Fibroblast of mammary gland (primary cell): ENCODE measurements at places on chromosomes 5 and 9.

DNA sequence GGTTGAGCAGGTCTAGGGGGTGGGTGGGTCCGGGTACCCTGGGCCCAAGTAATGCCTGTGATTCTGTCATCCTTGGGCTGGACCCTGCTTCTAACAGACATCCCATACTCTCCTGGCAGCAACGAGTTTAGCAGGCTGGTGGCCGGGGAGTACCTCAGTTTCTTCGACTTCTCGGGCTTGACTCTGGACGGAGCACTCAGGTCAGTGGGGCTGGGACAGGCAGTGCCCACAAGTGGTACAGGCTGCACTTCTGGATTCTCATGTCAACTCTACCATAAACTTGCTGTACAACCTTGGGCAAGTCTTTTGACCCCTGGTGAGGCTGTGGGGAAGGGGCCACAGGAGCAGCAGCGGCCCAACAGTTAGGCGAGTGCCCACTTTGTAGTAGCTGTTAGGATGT is 21.8 kb downstream of the PSD2 start:
- no peak for DNase-seq

DNA sequence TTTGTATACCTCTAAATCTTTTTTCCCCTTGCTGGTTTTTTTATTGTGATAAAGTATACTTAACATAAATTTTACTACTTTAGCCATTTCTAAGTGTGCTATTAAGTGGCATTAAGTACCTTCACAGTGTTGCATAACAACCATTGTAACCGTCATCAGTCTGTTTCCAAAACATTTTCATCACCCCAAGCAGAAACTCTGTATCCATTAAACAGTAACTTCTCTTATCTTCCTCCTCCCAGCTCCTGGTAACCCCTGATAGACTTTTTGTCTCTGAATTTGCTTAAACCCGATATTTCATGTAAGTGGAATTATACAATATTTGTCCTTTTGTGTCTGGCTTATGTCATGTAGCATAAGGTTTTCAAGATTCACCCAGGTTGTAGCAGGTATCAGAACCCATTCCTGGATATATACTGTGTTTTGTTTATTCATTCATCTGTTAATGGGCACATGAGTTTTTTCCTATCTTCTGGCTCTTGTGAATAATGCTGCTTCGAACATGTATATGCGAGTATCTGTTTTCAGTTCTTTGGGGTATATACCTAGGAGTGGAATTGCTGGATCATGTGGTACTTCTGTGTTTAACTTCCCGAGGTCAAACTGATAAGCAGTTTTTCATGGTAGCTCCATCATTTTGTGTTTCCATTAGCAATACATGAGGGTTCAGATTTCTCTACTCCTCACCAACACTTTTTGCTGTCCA is 66.4 kb downstream of the EHMT1 start:
- peak; percentile 25 for DNase-seq

GRCh38 chr5:89377767-89378455 is 494.9 kb upstream of the MEF2C start:
- peak; percentile 23 for DNase-seq

DNA sequence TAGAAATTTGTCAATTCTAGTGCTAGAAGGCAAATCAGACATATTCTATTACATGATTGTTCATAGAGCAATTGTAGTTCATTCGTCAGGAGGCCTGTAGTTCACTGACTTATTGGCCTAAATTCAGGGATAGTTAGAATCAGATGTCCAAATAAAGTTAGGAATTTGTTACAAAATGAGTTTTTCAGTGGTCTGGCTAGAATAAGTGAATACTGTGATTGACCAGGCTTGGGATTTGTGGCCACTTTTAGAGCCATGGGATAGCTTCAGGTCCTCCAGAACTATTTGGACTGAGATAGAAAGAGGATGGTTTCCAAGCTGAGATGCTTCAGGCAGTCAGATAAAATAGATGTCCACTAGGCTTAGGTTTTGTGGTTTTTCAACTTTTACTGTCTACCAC is 199.1 kb upstream of the MPDZ start:
- no peak for DNase-seq

GRCh38 chr9:100739208-100739607 is 161.3 kb downstream of the CAVIN4 start:
- no peak for DNase-seq

DNA sequence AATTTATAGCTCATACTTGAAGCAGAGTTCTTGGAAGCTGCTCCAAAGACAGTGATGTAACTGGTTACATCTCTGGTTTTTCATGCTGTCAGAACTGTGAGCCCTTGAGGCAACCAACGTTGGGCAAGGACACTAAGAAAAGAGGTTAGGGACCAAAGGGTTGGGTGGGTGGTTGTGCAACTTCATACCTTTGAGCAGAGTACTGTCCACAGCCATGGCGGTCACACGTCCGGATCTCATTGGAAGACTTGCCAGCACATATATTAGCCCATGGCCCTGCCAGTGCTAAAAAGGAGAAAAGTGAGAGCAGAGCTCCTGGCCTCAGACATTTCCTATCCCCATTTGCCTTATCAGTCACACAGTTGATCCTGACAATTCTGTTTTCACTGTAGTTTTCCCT is 2.1 kb downstream of the LECT2 start:
- no peak for DNase-seq

DNA sequence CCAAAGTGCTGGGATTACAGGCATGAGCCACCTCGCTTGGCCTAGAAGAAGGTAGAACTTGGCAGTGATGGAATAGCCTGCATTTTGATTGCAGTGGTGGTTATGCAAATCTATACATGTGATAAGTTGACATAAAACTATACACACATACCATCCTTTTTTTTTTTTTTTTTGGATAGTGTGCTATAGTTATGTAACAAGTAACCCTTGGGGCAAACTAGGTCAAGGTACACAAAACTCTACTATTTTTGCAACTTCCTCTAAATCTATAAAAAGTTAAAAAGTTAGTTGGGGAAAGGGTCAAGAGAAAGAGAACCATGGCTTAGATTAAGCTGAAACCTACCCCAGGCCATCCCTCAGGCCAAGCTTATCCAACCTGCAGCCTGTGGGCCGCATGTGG is 11.1 kb downstream of the TRIM14 start:
- DNase-seq = no peak

DNA sequence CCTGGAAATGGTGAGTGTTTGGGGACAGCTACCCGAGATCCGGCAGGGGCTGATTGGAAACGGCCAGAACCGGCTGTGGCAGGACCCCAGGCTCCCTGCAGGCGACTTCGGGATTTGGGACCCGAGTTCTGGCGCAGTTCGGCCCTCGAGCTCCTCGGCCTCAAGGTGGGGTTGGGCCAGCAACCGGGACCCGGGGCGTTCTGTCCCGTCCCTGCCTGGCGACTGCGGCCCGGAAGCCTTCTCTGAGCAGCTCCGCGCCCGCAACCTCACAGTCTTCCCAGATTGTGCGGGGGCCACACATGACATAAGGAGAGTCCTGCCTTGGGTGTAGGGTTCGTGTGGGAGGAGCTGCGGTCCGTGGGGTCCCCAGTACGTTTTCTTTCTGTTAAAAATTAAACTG is 23.2 kb upstream of the NEURL1B start:
- DNase-seq = no peak

- DNase-seq = no peak
These were observed 783.3 kb upstream of the CDH9 start for GRCh38 chr5:27821681-27822080.

DNA sequence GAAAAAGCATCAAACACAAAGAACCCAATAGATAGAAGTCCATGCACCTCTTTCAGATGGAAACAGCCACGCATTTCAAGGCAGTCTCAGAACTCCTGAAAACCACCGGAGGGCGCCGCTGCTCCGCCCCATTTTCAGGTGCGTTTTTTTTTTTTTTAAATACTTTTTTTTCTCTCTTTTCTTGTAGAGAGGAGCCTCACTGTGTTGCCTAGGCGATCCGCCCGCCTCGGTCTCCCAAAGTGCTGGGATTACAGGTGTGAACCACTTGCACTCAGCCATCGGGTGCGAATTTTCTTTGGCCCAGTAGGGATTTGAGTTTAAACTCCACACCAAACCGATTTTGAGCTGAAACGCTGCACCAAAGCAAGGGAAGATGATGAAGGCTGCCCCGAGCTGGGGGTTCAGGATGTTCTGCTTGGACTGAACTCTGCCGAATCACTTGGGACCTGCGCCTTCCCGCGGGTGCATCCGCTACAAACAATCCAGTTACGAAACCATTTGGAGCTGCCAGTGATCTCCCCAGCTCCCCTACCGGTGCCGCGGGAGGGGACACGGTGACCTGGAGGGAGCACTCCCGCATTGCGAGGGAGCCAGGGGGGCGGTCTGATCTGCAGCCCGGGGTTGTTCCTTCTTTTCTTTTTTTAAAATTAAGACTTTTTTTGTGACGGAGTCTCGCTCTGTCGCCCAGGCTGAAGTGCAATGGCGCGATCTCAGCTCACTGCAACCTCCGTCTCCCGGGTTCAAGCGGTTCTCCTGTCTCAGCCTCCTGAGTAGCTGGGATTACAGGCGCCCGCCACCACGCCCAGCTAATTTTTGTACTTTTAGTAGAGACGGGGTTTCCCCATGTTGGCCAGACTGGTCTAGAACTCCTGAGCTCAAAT is 1.4 kb downstream of the PTGR1 start:
- DNase-seq = peak; percentile 65

- no peak for DNase-seq
These were observed 21.4 kb upstream of the ALDOB start for GRCh38 chr9:101457003-101457402.

- DNase-seq = no peak
These were observed 44.3 kb downstream of the TENT4A start for GRCh38 chr5:6757414-6757969.

DNA sequence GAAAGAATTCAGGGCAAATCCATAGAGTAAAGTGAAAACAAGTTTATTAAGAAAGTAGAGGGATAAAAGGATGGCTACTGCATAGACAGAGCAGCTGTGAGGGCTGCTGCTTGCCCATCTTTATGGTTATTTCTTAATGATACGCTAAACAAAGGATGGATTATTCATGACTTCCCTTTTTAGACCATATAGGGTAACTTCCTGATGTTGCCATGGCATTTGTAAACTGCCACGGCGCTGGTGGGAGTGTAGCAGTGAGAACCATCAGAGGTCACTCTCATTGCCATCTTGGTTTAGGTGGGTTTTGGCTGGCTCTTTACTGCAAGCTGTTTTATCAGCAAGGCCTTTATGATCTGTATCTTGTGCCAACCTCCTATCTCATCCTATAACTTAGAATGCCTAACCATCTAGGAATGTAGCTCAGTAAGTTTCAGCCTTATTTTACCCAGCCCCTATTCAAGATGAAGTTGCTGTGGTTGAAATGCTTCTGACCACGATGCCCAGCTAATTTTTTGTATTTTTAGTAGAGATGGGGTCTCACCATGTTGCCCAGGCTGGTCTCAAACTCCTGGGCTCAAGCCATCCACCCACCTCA is 42.1 kb downstream of the RFK start:
- DNase-seq = no peak

GRCh38 chr5:165029099-165029870 is 1523.9 kb downstream of the MAT2B start:
- peak; percentile 0 for DNase-seq

GRCh38 chr9:19184144-19184917 is 46.2 kb upstream of the DENND4C start:
- DNase-seq = peak; percentile 96

- DNase-seq = peak; percentile 98
These were observed 3.7 kb downstream of the GALNT12 start for GRCh38 chr9:98811051-98811650.

- peak; percentile 38 for DNase-seq
These were observed 188.8 kb downstream of the MTRR start for GRCh38 chr5:8057769-8058168.

- DNase-seq = peak; percentile 84
These were observed 37.0 kb downstream of the RNF130 start for GRCh38 chr5:180034564-180034963.

DNA sequence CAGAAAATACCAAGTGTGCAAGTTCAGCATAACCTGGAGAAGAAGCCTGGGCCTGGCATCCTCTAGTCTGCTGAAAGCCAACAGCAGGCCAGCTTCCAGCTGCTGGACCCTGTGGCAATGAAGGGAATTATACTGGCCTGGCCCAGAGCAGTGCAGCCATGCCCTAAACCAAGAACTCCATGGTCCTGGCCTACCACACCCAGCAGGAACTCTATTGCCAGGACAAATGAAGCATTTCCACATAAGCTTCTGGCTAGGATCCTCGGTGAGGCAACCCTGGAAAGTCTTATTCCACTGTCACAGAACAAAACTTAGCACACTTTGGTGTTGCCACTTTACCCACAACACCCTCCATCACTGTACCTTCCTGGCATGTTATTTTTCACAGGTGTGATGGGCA is 35.5 kb downstream of the CDK5RAP2 start:
- no peak for DNase-seq

DNA sequence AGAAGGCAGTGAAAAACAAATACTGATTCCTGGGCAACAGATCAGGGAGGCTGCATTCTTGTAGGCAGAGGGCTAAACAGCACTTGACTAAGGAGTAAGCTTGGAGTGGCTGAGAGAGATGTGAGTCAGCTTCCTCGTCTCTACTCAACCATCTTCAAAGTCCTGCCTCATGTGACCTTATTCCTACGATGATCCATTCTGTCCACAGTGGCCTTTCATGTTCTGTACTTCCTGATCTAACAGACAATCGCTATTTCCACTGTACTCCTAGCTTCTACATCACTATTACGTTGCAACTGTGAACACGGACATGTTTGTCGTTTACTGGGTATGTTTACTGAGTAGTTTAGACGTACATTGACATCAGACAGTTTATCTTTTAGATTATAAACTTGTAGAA is 365.4 kb downstream of the ARL15 start:
- peak; percentile 55 for DNase-seq

DNA sequence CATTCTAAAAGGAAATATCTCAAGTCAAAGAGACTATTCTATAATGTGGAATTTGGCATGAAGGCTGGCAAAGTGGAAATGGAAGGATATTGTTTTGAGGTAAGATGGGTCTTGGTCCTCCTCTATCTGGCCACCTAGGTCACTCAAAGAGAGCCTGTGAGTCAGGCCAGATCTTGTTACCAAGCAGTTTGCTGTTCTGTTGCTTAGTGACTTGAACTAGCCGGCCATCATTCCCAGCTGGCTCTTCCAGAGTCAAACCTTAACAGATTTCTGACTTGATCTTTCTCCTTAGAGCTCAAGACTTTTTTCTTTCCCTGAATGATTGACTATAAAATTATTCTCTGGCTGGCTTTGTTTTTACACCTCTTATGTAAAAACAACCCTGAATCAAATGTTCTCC is 136.1 kb downstream of the PDE4D start:
- DNase-seq = peak; percentile 23

- DNase-seq = no peak
These were observed 366.1 kb upstream of the MPDZ start for GRCh38 chr9:13645557-13645956.

GRCh38 chr5:3120028-3120427 is 368.6 kb upstream of the IRX2 start:
- no peak for DNase-seq

DNA sequence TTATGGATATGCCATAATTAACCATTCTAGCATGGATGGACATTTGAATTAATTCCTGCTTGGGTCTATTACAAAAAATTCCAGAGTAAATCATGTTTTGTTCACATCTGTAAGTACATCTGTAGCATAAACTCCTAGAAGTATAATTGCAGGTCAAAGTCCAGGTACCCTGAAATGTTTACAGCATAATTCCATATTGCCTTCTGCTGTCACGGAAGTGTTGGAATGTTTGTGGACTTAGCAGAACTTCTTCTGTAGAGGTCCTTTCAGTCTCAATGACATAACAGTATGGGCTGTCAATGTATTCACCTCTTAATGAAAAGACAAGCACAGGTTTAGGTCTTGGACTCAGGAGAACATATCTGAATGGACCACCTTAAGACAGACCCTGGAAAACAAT is 1.8 kb downstream of the FAM240B start:
- no peak for DNase-seq

- peak; percentile 34 for DNase-seq
These were observed 50.9 kb upstream of the TUT7 start for GRCh38 chr9:86405086-86405491.
